ENCODE measurements at places on chromosomes 2 and 18.

DNA sequence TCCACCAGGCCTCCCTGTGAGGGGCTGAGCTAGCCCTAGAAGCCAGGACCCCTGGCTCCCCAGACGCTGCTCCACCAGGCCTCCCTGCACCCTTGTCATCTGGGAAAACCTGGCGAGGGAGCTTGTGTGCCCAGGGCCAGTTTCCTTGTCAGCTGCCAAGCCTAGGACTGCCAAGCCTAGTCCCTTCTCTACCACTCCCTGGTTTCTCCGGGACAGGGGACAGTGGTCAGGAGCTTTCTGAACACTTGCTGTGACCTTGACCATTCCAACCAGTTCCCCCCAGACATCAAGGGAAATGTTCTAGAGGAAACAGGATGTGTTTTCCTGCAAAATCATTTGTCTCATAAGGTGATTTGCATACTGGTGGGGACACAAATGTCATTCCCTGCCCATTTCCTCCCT, 41.3 kb upstream of the MRPL33 start:
- no peaks in the 10 kb centered on the region for H3K36me3 ChIP-seq
- DNase-seq, result no peak
- no peaks in the 10 kb centered on the region for H3K27me3 ChIP-seq
- H3K27ac ChIP-seq, result no peak overlapping the region

DNA sequence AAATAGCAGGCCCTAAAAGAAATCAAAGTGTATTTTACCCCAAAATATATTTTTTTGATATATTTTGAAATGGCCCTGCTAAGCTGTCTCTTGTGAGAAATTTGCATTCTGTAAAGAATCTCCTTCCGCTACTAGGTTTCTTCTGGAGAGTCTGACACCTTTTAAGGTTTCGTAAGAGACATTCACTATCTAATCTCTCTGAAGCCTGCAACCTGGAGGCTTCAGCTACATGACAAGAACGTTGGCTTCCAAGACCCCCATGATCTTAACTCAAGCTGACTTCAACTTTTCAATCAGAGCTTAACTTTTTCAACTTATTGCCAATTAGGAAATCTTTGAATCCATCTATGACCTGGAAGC, 1894.9 kb upstream of the LRRTM1 start:
- H3K27ac ChIP-seq, result no peak overlapping the region
- no peaks in the 10 kb centered on the region for H3K36me3 ChIP-seq

DNA sequence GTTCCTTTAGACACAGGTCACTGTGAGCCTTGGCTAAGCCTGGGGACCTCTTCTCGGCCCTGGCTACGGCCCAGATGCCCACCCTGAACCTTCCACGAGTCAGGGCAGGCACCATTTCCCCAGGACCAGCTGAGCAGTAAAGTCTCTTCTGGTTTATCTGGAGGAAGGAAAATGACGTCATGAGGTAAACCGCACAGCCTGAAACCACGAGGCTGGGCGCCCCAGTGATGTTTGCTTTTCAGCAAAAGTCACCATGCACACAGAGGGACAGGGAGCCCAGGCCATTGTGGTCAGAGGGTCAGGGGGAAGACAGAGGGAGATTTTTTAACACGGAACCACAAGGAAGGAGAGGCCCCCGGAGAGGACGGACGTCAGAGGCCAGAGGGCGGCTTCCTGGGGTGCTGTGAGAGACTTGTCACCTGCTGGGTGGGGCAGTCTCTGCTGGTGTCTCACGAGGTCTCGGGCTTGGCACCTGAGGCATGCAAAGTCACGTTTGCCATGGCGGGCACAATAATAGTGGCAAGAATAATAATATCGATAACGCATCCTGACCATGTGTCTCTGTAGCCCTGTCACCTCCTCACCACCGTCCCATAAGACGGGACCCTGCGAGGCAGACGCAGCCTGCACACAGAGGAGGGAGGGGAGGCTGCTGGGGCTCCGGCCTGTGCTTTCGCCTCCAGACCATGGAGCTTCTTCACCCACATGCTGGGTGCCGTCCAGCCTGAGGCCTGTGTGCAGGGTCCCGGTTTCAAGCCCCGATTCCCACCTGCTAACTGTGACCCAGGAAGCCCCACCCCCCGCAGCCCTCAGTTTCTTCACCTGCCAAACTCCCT, 33.2 kb upstream of the FOSL2 start:
- no peak overlapping the region for H3K27ac ChIP-seq
- H3K27me3 ChIP-seq, result no peaks in the 10 kb centered on the region
- H3K4me3 ChIP-seq, result no peak overlapping the region
- H3K4me1 ChIP-seq, result peaks cover 24% of the 10 kb centered on the region
- H3K36me3 ChIP-seq, result no peaks in the 10 kb centered on the region
- peak; percentile 66 for DNase-seq

- H3K4me3 ChIP-seq, result no peak overlapping the region
- H3K27ac ChIP-seq, result no peak overlapping the region
- DNase-seq, result no peak
- peaks cover 15% of the 10 kb centered on the region for H3K27me3 ChIP-seq
- H3K4me1 ChIP-seq, result peaks cover 2% of the 10 kb centered on the region
Observed at GRCh38 chr2:218822622-218823021, 9.0 kb downstream of the PRKAG3 start.

- DNase-seq, result peak; percentile 44
- H3K27ac ChIP-seq, result no peak overlapping the region
- H3K4me1 ChIP-seq, result peaks cover 13% of the 10 kb centered on the region
- no peaks in the 10 kb centered on the region for H3K27me3 ChIP-seq
- no peak overlapping the region for H3K4me3 ChIP-seq
- H3K36me3 ChIP-seq, result no peaks in the 10 kb centered on the region
Observed at GRCh38 chr2:132667706-132668105, 2.3 kb downstream of the LYPD1 start.

DNA sequence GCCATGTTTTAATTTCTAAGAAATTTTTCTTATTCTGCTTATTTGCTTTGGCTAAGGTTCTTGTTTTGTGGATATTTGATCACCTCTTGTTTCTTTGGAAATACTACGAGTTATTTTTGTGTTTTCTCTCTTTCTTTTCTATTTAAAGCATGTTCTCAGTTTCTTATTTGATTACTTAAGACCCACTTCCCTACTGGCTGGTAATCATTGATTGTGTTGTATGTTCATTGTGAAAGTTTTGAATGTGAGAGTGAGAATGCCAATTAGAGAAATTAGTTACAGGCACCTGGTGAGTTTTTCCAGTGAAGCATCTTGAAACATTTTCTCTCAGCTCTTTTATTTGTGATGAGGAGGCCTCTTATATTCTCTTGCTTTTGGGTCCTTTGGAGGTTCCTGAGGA, 226.7 kb upstream of the MC4R start:
- no peaks in the 10 kb centered on the region for H3K36me3 ChIP-seq
- H3K27ac ChIP-seq, result no peak overlapping the region
- H3K4me3 ChIP-seq, result no peak overlapping the region
- no peaks in the 10 kb centered on the region for H3K27me3 ChIP-seq
- DNase-seq, result no peak

- no peak overlapping the region for H3K27ac ChIP-seq
- H3K27me3 ChIP-seq, result no peaks in the 10 kb centered on the region
- H3K36me3 ChIP-seq, result no peaks in the 10 kb centered on the region
- H3K4me3 ChIP-seq, result no peak overlapping the region
- peaks cover 8% of the 10 kb centered on the region for H3K4me1 ChIP-seq
Observed at GRCh38 chr2:112832841-112833638, 3.5 kb downstream of the IL1B start.

Measured in IMR-90 (cell line).